ENCODE measurements at places on chromosomes 3 and 15. TPM values are rescaled to one million over a fixed set of nuclear protein-coding genes. Genes with fewer than 3 reads are reported as not detected.

The P3H2 gene
- total RNA-seq: 26.6 TPM

- no peaks in the 10 kb centered on the region for H3K4me1 ChIP-seq
- no peak for DNase-seq
- H3K27me3 ChIP-seq: no peaks in the 10 kb centered on the region
- no peaks in the 10 kb centered on the region for H3K36me3 ChIP-seq
- H3K4me3 ChIP-seq: no peak overlapping the region
Measured at GRCh38 chr15:38961931-38962330, 397.3 kb upstream of the RASGRP1 start.

DNA sequence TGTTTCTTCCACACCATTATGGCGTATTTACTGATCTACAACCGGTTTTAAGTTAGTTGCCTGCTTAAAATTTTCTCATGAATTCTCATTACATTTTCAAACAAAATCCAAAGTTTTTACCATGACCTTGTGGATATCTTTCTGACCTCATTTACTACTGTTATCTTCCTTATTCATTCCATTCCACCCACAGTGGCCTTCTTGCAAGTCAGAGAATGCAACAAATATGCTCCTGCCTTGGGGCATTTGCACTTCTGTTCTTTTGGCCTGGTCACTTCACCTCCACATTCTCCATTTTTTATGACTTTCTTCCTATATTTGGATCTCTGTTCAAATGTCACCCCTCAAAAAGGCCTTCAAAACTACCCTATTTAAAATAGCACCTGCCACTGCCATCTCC is 8.8 kb upstream of the SLC15A2 start:
- DNase-seq: no peak
- H3K36me3 ChIP-seq: no peaks in the 10 kb centered on the region
- H3K4me1 ChIP-seq: no peaks in the 10 kb centered on the region
- no peaks in the 10 kb centered on the region for H3K27me3 ChIP-seq
- H3K27ac ChIP-seq: no peak overlapping the region
- no peak overlapping the region for H3K4me3 ChIP-seq

The ADAMTS9 gene
- 16.1 TPM for total RNA-seq

- DNase-seq: no peak
- H3K36me3 ChIP-seq: no peaks in the 10 kb centered on the region
- no peaks in the 10 kb centered on the region for H3K4me1 ChIP-seq
Measured at GRCh38 chr3:163779396-163780344, 1298.6 kb downstream of the SI start.

The PRKCD gene
- total RNA-seq: 78.9 TPM

The LRRC3B gene
- total RNA-seq: 0.14 TPM

The TMEM44 gene
- 52.0 TPM for total RNA-seq

DNA sequence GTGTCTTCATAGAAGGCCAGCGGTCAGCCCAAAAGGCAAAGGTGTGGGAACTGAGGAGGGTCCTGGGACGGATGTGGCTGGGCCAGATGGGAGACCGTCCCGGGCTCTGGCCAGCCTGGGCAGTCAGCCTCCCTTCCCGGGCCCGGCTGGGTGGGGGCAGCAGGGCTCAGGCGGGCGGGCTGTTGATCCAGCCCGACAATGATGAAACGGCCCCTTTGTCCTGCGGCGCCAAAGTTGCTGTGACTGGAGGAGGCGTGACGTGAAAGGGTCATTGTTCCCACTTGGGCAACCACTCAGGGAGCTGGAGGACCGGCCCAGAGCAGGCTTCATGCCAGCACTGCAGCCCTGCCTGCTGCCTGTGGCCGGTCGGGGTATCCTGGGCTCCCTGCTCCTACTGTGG is 16.5 kb downstream of the DUSP7 start:
- no peak overlapping the region for H3K4me3 ChIP-seq
- H3K27me3 ChIP-seq: no peaks in the 10 kb centered on the region
- no peak overlapping the region for H3K27ac ChIP-seq

The LRTM1 gene
- not detected for total RNA-seq

GRCh38 chr3:50194128-50194902 is 2.9 kb downstream of the GNAT1 start:
- H3K4me1 ChIP-seq: peaks cover 20% of the 10 kb centered on the region
- peaks cover 56% of the 10 kb centered on the region for H3K27me3 ChIP-seq
- H3K27ac ChIP-seq: no peak overlapping the region
- H3K4me3 ChIP-seq: no peak overlapping the region

GRCh38 chr3:125179884-125180240 is 32.7 kb downstream of the SLC12A8 start:
- H3K27ac ChIP-seq: no peak overlapping the region
- H3K36me3 ChIP-seq: no peaks in the 10 kb centered on the region
- DNase-seq: no peak
- H3K4me3 ChIP-seq: no peak overlapping the region
- H3K27me3 ChIP-seq: no peaks in the 10 kb centered on the region
- no peaks in the 10 kb centered on the region for H3K4me1 ChIP-seq

DNA sequence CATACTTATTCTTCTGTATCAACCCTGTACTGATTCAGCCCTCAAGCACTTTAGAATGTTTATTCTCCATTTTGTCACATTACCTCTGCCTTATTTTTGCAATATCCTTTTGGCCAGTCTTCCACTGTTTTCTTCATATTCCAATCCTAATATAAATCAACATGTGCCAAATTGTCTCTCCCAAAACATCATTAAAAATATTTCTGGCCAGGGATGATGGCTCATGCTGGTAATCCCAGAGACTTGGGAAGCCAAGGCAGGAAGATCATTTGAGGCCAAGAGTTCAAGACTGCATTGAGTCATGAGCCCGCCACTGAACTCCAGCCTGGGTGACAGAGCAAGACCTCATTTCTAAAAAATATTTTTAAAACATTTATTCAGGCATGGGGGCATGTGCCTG is 641.4 kb upstream of the CBLB start:
- no peak for DNase-seq
- H3K27me3 ChIP-seq: no peaks in the 10 kb centered on the region
- H3K4me1 ChIP-seq: no peaks in the 10 kb centered on the region
- H3K27ac ChIP-seq: no peak overlapping the region
- no peaks in the 10 kb centered on the region for H3K36me3 ChIP-seq

GRCh38 chr3:184336547-184337398 is 627 bp upstream of the FAM131A start:
- peak overlapping the region; percentile 70 for H3K4me3 ChIP-seq
- peak overlapping the region; percentile 99 for H3K27ac ChIP-seq
- DNase-seq: no peak
- H3K27me3 ChIP-seq: no peaks in the 10 kb centered on the region
- peaks cover 28% of the 10 kb centered on the region for H3K4me1 ChIP-seq

The SLC22A14 gene
- total RNA-seq: not detected
